PC-3 (cell line): ENCODE measurements at places on chromosomes 3 and 15.
A peak's percentile ranks its signal among the peaks of the same experiment; 100 is the strongest.

DNA sequence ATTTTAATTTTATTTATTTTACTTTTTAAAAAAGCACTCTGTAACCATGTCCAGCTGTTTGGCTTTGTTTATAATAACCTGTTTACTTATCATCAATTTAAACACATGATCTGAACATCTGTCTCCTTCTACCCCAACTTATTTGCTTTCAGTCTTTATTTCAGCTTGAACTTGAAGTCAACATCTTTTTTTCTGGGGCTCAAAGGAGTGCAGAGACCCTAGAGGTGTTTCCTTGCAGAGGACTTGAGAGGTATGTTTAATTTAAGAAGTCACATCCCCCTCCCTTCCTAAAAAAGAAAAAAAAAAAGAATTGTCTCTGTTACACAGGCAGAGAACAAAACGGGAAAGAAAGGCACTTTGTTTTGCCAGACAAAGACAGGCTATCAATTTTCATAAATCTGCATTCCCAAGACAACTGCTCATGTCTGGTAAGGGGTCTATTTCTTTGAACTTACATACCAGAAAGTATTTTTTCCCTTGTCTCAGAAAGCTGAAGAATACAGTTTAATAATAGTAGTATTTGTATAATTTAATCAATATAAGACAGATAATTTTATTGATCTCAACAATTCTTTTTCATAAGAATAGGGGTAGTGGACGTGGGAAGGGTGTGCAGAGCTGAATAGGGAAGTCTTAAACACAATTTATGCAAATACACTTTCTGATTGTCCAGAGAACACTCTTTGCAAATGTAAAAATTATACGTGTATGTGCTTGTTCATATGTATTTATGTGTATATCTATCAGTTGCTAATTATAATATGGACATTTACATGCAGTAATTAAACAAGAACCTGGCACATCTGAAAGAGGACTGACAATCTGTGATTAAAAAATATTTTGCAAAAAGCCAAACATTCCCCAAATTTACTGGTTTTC, 109.7 kb upstream of the PDZRN3 start:
- no peak for DNase-seq

DNA sequence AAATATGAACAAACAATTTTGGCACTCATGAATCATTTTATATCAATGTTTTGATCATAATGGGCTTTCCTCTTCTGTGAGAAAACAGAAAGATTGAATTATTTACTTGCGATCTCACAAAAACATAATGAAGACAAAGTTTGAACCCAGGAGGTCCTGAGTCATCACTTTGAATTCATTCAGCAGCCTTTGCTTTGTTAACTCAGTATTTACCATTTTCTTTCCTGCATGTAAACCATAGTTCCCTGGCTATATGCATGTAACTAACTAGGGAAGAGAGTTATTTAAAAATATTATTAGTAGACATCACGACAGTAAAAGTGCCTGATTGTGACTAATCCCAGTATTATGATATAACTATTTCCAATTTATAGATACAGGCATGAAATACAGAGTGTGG, 1026.2 kb downstream of the PLOD2 start:
- DNase-seq, result peak; percentile 41

DNA sequence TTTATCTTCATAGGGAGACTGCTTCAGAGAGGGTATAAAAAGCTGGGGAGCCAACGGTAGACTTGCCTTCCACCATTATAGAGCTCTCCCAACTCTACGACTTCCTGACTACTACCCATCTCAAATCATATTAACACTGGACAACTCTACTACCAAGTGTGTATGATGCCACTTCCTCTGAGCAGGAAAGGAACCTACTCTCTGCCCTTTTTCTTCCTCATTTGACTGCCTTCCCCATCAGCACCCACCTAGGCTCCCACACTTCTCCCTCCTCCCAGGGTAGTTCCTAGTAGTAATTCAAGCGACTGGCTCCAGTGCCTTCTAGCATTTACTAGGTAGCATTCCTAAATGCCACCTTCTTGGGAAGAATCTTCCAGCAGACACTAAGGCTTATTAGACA, 24.5 kb upstream of the TBL1XR1 start:
- no peak for DNase-seq

- no peak for DNase-seq
These were observed 27.5 kb downstream of the SQOR start for GRCh38 chr15:45662375-45662774.

GRCh38 chr3:132119531-132119930, 84.7 kb upstream of the CPNE4 start:
- DNase-seq, result no peak

GRCh38 chr15:68360721-68361120, 71.2 kb downstream of the ITGA11 start:
- DNase-seq, result no peak
